ENCODE measurements at places on chromosomes 5 and 9.

GRCh38 chr5:146697211-146697610, 181.2 kb upstream of the GPR151 start:
- no peak for DNase-seq

GRCh38 chr5:141692533-141692888, 10.5 kb upstream of the ARAP3 start:
- no peak for DNase-seq

DNA sequence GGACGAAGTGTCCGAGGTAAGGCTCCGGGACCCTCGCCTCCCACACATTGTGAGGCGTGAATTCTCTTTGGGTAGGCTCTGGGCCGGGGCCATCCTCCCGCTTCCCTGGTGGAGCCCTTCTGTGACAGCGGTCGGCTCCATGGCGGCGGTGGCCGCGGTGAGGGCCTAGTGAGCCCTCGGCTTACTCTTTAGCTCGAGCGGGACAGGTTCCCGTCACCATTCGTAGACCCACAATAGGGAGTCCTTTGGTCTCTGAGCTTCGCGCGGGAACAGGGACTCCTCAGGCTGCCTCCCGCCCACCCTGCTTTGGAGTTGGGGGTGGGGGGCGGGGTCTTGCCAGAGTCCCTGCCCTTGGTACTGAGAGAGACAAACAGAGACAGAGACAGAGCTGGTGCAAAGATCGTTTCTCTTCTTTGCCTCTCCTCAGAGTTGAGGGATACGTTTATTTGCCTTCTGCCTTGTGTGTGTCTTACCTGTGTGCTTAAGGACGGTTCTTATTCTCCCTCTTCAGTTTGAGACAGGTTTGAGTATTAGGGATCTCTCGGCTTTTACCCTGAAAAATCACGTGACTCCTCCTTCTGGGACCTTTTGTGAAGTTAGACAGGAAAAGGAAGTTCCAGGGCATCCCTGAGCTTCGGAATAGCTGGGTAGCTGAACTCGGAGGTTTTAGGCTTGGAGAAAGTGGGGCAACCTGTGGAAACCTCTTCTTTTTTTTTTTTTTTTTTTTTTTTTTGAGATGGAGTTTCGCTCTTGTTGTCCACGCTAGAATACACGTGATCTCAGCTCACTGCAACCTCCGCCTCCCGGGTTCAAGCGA, 833 bp downstream of the ANKHD1 start:
- DNase-seq: peak; percentile 55

DNA sequence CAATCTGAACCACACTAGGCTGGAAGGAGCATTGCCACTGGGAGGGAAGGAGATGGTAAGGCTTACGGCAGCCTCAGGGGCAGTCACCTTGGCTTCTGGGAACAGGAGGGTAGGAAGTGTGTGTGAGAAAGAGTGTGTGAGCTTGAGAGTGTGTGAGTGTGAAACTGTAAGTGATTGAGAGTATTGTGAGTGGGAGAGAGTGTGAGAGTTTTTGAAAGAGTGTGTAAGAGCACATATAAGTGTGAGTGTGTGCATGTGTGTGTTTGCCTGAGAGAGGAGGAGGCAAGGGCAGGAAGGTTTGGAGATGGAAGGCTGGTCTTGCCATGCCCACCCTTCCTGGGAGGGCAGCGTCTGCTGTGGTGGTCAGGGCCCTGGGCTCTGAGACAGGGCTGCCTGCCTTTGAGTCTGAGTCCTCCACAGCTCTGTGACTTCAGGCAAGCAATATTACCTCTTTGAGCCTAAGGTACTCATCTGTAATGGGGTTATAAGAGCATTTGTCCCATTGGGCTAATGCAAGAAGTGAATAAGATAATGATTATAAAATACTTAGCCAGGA, 51.9 kb upstream of the BOD1 start:
- no peak for DNase-seq

- no peak for DNase-seq
Measured at GRCh38 chr9:109114670-109115069, 5.1 kb downstream of the TMEM245 start.

DNA sequence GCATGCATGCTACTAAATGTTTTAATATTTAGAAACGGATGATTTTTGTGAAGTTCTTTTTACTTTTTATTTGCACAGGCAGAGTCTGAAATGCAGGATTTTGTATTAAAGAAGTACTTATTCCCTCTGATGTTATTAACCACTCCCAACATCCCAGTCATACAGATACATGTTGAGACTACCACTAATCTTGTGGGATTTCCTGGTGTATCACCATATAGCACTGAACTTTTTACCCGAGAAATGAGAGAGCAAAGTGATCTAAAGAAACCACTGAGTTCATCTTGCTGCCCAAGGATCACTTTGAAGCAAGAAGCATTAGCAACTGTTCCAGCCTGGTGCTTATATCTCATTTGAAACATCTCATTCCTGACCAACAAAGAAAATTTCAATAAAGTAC, 443.8 kb downstream of the BNC2 start:
- no peak for DNase-seq

- no peak for DNase-seq
Measured at GRCh38 chr9:106326493-106326892, 536.5 kb upstream of the ZNF462 start.

GRCh38 chr5:116864157-116864837, 289.7 kb upstream of the SEMA6A start:
- peak; percentile 31 for DNase-seq

GRCh38 chr5:179608131-179608581, 15.3 kb downstream of the HNRNPH1 start:
- DNase-seq: no peak

- no peak for DNase-seq
Measured at GRCh38 chr9:76510041-76510440, 51.1 kb downstream of the GCNT1 start.

DNA sequence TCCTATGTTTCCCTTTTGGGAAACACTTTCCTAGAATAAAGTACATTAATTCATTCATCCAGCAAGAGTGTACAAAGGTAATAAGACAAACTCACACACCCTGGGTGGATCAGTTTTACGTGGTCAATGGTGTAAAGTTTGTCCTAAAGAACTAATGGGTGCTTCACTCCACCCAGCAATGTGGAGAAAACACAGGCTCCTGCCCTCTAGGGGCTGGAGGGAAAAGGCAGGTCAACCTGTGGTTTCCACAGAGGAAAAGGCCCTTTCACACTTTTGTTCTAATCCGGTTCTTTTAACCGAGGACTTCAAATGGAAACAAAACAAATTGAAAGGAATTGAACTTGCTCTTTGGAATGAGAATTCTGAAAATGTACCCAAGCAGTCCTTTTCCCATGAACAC, 80.9 kb upstream of the SPOCK1 start:
- DNase-seq: no peak

- DNase-seq: no peak
Measured at GRCh38 chr5:170773024-170773985, 10.2 kb upstream of the GABRP start.

GRCh38 chr5:407051-407450, 35.9 kb upstream of the EXOC3 start:
- DNase-seq: no peak

DNA sequence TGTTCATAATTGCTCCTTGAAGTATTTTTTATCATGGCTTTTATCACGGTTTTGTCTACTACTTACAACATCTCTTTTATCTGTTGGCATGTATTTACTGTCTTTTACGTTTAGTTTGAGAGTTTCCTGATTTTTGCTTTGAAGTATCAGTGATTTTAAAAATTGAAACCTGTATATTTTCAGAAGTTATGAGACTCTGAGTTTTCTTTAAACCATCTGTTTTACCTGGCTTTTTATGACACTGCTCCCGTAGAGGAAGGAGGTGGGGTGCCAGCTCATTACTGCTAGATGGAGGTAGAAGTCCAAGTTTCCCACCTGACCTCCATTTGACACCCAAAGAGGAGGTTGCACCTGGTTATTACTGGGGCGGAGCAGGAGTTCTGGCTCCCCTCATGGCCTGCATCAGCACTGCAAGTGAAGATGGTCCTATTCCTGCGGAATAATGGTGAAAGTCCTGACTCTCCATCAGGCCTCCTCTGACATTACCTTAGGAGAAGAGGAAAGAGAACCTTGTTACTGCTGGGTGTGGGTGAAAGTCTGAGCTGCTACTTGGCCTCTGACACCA, 10.0 kb upstream of the ZNF131 start:
- peak; percentile 8 for DNase-seq

- DNase-seq: peak; percentile 74
Measured at GRCh38 chr5:136212252-136212721, 19.3 kb upstream of the SMIM32 start.

- DNase-seq: no peak
Measured at GRCh38 chr9:97526895-97527575, 25.6 kb downstream of the TMOD1 start.

- no peak for DNase-seq
Measured at GRCh38 chr9:2967766-2968165, 123.9 kb upstream of the PUM3 start.

- no peak for DNase-seq
Measured at GRCh38 chr9:32092031-32092430, 292.4 kb upstream of the ACO1 start.

DNA sequence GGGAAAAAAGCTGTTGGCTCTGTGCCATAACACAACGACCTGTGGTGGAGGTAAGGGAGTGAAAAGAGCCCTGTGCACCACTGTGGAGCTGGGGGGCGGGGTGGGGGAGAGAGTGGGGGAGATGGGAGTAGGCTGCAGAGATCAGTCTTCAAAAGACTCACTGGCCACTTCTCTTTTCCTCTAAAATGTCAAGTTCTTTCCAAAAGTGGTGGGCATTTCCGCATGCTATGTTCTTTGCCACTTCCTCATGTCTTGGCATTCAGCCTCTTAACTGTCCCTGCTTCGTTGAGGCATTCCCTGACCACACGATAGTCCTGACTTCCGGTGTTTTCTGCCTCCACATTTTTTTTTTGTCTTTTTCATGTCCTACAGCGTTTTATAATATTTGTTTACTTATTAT, 2.4 kb upstream of the PPP2R2B start:
- no peak for DNase-seq

DNA sequence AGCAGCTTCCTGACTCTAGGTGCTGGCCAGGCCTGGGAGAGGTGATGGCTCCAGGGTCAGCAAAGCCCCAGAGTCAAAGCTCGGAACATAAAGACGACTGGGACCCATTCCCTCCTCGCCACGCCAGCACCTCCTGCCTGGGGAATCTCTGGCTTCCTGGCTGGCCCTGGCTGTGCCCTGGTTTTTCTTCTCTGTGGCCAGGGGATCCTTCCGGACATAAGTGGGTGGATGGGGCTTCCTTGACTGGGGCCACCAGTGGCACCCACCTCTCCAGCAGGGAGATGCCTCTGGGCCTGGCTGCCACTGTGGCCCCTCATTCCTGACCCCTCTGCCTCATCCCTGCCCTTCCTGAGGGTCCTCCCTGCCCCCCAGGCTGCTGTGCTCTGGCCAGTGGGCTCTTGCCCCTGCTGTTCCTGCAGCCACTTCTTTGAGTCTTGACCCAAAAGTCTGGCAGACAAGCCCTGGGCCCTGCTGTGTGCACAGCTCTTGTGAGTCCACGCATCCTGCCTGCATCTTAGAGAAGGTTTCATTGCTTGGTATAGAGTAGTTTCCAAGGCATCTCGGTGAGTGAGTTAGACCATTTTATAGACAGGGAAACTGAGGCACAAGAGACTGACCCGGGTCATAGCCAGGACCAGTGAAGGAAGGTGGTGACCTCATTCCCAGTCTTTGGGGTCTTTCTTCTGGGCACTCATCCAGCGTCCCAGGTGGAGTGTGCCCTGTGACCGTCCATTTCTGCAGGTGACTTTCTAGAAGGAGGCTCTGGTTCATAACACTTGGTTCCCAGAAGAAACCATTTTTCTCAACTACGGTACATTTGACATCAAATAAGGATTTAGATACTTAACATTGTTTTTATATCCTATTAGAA, 17.3 kb upstream of the LPCAT1 start:
- DNase-seq: no peak

DNA sequence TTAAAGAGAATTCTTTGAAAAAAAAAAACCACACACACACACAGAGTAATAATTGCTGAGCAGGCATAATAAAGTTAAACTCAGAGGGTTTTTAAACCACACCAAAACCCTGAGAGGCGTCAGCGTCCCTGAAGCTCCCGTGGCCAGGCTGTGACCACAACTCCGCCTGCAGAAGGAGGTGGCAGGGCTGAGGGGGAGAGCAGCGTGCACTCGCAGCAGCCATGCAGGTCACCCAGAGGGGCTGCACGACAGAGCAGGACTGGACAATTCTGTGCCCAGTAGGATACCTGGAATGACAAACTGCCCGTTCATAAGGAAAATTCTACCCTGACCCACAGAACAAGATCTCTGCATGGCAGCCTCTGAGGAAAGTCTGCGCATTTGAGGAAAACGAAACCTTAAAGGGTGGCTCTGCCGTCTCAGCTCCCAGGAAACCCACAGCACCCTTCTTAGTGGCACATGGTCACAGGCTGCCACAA, 44.0 kb downstream of the ROR2 start:
- DNase-seq: no peak

DNA sequence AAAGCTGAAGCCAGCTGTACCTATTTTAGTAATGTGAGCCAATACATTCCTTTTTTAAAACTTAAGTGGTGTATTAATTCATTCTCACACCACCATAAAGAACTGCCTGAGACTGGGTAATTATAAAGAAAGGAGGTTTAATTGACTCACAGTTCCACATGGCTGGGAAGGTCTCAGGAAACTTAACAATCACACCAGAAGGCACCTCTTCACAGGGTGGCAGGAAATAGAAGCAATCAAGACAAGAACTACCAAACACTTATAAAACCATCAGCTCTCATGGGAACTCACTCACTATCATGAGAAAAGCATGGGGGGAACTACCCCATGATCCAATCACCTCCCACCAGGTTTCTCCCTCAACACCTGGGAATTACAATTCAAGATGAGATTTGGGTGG, 21.0 kb downstream of the ESM1 start:
- DNase-seq: no peak

- DNase-seq: no peak
Measured at GRCh38 chr5:158519433-158520021, 580.2 kb downstream of the EBF1 start.

- no peak for DNase-seq
Measured at GRCh38 chr5:73921741-73922140, 295.7 kb downstream of the ARHGEF28 start.

DNA sequence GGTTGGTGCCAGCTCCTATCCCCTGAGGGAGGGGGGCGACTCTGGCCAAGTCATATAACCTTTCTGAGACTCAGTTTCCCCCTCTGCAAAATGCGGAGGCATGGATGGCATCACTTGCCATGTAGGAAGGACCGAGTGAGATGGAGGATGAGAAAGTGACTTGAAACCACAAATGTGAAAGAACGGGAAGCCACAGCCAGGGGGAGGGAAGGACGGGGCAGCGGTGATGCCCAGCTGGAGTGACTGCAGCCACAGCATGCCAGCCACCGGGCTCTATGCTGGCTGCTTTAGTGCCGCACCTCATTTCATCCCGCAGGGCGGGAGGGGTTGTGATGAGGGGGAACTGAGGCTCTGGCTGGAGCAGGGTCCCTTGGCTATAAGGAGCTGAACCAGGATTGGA, 74.5 kb downstream of the HMCN2 start:
- no peak for DNase-seq

DNA sequence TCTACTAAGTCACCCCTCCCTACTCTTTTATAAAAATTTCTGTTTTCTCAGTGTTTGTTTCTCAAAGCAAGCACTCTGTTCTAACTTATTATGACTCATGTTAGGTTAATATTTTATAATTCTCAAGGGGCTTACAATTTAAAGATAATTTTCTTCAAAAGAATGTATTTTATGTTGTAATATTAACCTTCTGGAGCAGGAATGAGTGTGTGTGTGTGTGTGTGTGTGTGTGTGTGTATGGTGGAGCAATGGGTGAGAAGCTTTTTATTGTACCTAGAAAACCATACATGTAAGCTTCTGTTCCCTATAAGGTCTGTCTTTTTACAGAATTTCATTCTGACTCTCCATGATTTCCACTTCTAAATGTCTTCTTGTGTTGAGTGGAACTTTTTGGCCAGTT, 63.0 kb downstream of the PBX3 start:
- no peak for DNase-seq

GRCh38 chr9:127090341-127090985, 32.0 kb downstream of the ANGPTL2 start:
- no peak for DNase-seq
